ENCODE measurements at places on chromosomes 2 and 18.

DNA sequence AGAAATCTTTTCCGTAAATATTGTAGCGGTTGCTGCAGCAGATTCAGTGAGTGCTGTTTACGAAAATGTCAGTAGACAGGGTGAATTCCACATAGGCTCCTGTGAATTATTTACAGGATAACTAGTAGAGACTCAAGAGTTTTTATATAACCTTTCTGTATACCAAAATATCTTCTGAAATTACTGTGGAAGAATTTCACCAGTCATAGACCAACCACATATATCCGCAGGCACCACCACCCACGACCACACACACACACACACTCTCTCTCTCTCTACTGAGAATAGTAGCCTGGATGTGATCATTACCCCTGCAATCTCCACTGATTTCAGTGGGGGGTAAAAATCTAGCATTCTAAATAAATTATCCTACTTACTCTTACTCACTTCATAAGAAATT is 341.8 kb downstream of the RBM43 start:
- DNase-seq, result no peak

GRCh38 chr2:159695795-159696448 is 16.4 kb upstream of the MARCHF7 start:
- DNase-seq, result no peak

DNA sequence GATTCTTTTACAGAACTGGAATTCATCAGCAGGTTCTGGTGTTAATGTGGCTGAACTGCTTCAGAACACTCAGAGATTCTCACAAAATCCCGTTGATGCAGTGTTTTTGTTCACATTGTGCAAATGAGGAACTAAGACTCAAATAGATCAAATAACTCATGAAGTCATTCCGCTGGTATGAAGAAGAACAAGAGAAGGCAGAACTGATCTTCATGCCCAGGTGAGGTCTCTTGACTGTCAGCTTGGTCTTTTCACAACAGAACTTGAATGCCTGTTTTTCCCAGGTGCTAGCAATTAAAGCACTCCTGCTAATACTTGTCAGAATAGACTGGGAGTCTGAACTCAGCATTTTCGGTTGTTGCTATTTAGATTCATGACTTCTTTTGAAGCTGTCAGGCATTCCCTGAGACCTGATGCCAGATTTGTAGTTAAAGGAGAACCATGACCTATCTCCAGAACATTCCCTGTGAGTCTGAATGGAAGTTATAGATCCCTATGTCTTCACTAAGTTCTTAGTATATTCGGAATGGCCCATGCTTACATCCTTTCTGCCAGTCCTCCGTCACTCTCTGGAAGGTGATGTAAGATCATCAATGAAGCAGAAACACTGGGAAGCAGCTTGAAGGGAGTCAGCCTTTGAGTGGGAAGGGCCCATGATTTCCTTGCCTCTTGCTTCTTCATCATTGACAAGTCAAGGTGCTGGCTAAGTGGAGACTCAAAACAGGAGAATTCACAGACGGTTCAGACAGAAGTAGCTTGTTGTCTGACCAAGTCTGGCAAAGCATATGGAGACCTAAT is 155.7 kb downstream of the MTCL1 start:
- no peak for DNase-seq

- no peak for DNase-seq
These were observed 17.8 kb upstream of the TMEM131 start for GRCh38 chr2:98013407-98014042.

DNA sequence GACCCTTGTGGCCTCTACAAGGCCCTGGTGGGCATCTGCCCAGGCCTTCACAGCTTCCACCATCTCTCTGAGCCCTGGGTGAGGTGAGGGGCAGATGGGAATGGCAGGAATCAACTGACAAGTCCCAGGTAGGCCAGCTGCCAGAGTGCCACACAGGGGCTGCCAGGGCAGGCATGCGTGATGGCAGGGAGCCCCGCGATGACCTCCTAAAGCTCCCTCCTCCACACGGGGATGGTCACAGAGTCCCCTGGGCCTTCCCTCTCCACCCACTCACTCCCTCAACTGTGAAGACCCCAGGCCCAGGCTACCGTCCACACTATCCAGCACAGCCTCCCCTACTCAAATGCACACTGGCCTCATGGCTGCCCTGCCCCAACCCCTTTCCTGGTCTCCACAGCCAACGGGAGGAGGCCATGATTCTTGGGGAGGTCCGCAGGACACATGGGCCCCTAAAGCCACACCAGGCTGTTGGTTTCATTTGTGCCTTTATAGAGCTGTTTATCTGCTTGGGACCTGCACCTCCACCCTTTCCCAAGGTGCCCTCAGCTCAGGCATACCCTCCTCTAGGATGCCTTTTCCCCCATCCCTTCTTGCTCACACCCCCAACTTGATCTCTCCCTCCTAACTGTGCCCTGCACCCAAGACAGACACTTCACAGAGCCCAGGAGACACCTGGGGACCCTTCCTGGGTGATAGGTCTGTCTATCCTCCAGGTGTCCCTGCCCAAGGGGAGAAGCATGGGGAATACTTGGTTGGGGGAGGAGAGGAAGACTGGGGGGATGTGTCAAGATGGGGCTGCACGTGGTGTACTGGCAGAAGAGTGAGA is 2.0 kb downstream of the PROC start:
- no peak for DNase-seq

DNA sequence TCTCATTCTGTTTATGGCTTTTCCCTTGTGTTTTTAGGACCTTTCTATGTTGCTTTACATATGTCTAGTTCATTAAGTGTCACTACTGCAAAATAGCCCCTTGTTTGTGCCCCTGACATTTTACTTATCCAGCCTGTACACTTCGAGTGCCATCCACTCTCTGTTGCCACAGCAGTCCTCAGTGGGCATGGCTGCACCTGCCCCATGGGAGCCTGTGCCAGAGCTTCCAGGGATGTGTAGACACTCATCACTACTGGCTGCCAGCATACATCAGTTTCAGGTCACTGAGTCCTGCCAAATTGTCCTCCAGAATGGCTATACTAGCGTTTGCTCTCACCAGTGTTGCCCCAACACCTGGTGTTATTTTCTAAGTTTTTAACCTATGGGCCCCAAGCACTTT is 80.4 kb downstream of the ARMC9 start:
- DNase-seq, result no peak

- no peak for DNase-seq
These were observed 1165.7 kb upstream of the PIK3C3 start for GRCh38 chr18:40789286-40789685.

GRCh38 chr2:69436938-69437750 is at the start of gene NFU1:
Gene NFU1 (minus strand): TSS chr2:69437435. CDS start chr2:69437422, 13 bp downstream.
- DNase-seq, result peak; percentile 62

DNA sequence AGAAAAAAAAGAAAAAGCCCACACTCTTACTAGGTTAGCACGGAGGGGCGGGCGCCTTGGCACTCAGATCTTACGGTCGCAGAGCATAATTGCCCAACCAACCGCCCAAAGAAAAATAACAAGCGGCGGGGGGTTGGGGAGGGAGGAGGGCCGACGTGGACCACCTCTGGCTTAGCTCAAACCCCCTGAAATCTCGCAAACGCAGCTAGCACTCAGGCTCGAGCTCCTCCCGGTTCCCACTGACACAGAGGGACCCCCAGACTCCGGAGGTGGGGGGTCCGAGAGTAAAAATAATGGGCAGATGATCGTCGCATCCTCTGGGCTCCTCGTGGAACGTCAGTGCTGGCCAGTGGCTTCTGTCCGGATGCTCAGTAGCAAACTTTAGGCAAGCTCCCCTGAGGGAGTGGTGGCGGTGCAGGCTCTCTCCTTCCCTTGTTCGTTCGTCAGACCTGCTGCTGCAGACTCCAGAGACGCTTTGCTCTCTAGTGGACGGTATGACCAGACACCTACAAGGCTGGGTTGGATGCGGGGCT is 12.0 kb downstream of the CATIP start:
- DNase-seq, result no peak

DNA sequence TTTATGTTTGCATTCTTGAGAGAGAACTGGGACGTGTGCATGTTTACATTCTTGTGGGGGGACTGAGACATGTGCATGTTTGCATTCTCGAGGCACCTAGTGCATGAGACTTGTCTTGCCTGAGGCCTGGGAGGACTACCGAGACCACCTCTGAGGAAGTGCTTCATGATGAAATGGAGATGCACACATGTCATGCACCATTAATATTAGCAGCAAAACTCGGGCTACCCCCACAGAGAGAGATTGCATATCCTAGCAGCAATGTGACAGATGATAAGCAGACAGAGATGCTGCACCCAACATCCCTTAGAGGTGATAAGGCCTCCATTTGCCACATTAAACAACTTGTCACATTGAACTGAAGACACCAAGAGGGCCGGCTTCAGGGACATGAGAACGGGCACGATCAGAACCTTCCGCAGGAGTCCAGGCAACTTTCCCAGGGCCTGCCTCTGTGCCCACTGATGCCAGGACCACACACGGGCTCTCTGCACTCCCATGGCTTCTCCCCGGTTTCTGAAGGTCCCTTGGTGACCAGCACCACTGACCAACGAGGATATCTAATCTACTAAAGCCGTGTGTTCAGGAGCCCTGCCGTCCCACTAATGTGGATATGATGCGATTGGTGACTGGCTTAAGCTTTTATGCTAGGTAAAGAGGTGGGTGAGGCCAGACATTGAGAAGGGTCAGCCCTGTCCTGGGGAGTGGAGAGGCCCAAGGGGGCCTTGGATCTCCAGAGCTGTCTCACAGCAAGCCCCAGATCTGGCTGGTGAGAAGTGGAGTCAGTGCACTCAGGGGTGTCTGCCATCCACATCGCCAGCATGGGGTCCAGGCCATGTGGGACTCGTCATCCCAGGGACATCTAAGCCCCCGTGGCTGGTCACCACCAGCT is 208.3 kb downstream of the NDUFA10 start:
- DNase-seq, result no peak

DNA sequence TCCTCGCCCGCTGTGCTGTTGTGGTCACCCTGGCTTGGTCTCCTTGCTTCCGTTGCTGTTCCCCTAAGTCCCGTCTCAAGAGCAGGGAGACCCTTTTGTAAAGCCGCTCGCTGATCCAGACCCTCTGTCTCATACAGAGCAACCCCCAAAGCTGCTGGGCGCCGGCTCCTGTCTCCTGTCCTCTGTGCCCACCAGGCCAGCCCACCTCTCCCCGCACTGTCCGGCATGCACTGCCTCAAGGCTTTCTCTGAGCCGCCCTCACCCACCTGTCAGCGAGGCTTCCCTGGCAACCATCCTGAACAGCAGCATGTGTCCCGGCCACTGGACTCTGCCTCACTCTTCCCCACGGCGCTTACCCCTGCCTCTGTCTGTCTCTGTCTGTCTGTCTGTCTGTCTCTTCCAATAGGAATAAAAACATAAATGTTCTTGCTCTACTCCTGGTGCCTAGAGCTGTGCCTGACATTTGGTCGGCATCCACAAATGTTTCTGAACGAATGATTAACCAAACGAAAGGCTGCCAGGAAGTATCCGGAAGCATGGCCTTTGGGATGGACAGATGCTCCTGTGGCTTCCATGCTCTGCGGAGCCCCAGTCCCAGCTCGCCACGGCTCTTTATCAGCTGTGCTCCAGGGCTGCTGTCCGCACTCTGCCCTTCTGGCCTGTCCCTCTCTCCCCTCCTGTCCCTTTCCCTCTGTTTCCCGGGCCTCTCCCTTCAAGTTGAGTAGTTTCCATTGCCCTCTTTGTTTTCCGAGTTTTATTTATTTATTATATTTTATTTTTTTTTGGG is 7.8 kb downstream of the COLEC11 start:
- DNase-seq, result no peak

GRCh38 chr2:229873123-229873581 is 48.7 kb downstream of the TRIP12 start:
- DNase-seq, result no peak

DNA sequence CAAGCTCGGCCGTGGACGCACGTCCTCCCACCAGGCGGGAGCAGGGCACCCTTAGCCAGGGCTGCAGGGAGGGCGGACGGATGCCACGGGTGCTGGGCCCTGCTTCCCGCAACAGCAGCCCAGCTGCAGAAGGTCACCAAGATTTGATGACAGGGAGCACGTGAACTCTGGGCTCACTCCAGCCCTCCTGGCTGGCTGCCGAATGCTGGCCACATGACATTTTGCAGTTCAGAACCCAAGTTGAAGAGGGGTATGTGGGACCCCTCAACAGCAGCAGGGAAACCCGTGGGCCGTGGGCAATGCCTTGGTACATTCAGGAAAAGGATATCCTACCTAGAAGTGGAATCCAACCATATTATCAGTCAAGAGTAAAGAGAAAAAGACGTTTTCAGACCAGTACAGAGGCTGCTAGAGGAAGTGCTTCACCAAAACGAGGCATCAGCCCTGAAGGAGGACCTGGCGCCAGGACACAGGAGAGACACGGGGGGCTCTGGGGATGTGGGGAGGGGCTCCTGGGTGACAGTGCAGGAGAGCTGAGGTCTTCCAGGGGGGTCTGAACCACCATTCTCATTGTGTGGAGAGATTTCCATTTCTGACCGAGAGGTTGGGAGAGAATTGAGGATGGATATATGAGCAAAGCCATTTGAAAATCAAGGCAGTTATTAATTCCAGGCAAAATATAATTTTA is 107.4 kb upstream of the CTDP1 start:
- DNase-seq, result no peak

DNA sequence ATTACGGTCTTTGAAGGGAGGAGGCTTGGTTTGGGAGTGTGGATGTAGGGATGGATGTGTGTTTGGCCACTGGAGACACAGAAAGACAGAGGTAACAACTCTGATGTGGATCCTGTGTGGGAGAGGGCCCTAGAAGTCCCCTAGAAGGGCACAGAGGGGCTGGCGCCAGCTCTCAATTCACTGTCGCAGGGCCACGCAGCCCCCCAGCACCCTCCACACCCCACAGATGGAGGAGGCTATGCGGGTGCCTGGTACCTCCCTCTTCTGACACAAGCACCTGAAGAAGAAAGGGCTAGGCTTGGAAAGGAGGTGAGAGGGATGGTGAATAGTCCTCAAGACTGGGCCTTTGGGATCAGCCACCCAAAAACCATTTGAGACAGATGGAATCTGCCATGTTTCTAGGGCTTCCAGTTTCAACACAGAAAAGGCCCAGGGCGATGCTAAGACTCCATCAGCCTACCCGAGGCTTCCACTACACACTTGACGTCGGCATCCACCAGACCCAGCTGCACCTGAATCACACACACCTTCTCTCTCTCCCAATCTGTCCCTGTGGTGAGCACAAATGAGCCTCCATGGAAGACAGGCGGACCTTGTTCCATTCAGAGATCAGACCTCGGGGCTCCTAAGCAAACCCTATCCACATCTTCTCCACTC is 413.5 kb upstream of the HS6ST1 start:
- DNase-seq, result no peak

- DNase-seq, result no peak
These were observed 55.9 kb downstream of the ACVR1 start for GRCh38 chr2:157820193-157820592.

DNA sequence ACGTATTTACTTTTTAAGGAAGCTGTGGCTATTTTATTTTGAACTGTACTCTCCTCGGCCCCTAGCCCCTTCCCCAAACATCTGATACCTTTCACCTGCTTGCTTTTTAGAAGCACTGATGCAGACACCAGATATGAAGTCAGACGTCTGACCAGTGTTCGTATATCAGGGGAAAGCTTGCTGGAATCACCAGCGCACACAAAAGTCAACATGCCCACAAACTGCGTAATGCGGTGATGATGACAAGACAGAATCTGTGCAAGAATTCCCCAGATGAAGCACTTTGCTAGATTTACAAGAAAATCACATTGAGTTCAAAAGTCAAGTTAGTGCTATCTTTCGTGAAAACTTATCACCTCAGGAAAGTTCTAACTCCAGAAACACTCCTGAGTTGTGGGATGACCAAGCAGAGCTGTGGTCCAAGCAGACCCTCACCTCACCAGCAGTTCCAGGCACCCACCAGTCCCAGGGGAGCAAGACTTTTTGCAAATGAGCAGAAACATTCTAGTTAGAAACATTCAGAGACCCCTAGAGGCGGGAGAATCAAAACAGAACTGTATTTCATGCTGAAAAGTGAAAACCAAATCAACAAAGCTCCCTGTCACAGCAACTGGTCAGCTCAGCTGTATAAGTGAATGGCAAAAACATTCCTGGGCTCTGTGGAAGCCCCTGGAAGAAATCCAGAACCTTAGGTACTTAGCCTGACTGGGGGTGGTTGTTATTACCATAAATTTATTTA is 55.7 kb downstream of the INO80C start:
- DNase-seq, result no peak

All from NCI-H2081 treated with DMSO at 0.1 percent for 48 hours (cell line).